Thyroid gland (tissue), 4 donors: ENCODE measurements at places on chromosomes 7 and 10. TPM values are rescaled to one million over a fixed set of nuclear protein-coding genes. Genes with fewer than 3 reads are reported as not detected.

GRCh38 chr7:78649236-78649635, 804.2 kb downstream of the MAGI2 start:
- DNase-seq: no peak

DNA sequence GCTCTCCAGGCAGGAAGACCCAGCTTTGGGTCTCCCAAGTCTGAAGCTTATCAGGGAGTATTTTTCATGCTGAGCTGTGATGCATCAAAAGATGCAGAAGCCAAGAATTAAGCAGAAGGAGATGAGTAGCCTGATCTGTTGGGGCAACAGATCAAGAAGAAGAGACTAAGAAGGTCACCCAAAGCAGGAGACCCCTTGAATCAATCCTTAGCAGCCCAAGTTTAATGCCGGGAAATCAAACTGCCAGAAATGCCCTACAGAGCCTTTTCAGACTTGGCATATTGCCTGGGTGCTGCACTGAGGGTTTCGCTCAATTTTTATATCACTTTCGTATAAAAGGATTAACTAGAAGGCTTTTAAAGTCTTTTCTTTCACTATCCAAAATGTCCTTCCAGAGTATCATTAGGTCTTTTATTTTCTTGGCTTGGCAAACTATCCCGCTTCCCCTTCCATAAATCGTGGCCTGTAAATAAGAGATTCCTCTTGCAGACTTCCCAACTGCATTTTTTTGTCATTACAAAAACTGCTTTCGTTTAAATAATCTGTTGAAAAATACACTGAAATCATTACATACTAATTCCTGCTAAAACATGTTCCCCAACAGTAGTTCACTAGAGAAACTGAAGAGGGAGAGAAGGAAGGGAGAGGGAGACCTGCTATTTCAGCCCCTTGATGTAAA, 49.0 kb upstream of the STK17A start:
- no peak for DNase-seq

DNA sequence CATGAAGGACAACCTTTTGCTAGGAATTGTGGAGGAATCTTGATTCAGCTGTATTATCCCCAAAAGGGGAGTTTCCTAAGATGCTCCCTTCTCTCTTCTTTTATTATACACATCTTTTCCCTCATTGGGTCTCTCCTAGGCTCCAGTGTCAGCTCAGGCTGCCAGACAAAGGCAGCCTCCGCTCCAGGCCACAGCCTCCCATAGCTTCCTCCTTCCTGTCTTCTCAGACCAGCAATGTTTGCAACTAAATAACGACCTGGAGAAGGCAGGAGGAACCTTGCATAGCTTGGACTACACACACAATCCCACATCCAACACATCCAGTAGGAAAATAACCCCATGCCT, 12.3 kb downstream of the SFXN3 start:
- no peak for DNase-seq

- no peak for DNase-seq
These were observed 49.3 kb upstream of the KCNIP2 start for GRCh38 chr10:101892782-101893391.

GRCh38 chr7:29609162-29610037, 45.8 kb downstream of the PRR15 start:
- DNase-seq: peak; percentile 4

GRCh38 chr10:99536338-99537085, 3.8 kb downstream of the NKX2-3 start:
- no peak for DNase-seq

DNA sequence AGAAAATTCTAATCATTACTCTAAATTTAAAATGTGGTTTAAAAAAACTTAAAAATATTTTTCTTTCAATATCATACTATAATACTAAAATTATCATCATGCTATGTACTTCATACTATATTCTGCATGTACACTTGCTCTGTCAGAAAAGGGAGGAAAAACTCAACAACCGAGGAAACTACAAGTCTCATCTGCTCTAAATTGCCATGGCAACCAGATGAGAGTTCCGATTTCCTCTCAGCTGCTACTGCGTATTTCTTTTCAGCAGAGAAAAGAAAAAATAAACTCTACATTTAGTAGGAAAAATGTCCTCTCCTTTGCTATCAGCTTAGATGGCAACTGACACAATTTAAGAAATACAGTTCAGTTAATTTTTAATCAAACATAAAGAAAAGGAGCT, 178.9 kb downstream of the SRPK2 start:
- no peak for DNase-seq

DNA sequence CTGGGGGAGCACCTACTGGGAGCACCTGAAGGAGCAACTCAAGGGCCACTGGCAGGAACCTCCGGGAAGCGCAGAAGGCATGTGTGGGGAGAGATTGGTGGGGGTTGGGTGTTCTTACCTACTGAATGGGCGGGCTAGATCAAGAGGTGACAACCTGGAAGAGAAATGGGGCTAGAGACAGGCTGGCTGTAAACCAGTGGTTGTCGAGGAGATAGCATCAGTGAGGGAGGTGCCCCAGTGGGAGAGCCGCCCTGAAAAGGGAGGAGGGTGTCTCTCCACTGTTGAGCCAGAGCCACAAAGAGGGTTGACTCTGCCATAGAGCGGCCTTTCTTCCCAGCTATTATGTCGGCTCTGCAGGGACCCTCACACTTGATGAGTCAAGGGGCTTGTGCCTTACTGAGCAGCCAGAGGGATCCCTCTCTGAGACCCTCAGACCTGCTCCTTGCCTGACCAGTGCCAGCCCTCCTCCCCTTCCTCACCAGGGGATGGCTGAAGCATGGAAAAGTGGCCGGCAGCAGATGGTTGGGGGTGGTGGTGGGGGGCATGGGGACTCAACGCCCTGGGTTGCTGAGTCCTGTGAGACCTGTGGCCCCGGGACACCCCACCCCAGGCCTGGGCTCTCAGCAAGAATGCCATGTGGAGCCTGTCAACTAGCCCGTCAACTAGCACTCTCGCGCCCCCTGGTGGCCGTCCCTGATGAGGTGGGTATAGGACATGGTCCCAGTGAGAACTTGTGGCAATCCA, 36.4 kb upstream of the PURB start:
- DNase-seq: peak; percentile 89

- DNase-seq: peak; percentile 56
These were observed 206.9 kb downstream of the EBF3 start for GRCh38 chr10:129756912-129757901.

DNA sequence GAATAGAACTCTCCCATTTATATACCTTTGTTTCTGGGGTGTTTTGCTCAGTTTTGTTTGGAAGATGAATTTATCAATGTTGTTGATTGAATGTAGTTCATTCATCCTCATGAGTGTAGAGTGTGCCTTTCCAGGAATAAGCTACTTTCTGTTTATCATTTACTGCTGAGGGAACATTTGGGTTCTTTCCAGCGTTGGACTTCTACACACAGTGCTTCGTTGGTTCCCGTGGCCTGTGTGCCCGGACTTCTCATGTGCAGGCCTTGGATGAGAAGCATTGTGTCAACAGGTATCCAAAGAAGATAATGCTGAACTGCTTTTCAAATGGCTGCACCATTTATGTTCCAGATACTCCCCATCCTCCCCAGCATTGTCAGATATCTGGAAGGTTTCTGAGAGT, 107.6 kb upstream of the TNS3 start:
- DNase-seq: no peak

OPN1SW gene
- total RNA-seq: not detected

MARVELD1 gene
- total RNA-seq: 13.3 TPM

BTBD16 gene
- not detected for total RNA-seq
